ENCODE measurements at places on chromosomes 13 and 19.

GRCh38 chr13:96809366-96810096 is 184.7 kb downstream of the OXGR1 start:
- DNase-seq = no peak

DNA sequence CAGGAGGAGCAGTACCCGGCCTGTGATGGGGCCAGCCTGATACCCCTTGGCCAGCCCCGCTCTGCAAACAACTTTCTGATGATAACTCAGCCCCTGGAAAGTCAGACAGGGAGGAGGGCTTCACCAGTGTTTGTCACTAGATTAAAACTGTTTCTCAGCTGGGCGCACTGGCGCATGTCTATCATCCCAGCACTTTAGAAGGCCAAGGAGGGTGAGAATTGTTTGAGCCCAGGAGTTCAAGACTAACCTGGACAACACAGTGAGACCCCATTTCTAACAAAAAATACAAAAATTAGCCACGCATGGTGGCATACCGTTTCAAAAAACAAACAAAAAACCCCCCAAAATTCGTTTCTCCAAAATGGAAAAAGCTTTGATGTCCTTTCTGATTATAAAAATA is 5.5 kb upstream of the CERS1 start:
- no peak for DNase-seq

GRCh38 chr13:31731921-31732320 is 7.4 kb upstream of the RXFP2 start:
- DNase-seq = no peak

GRCh38 chr13:113968463-113969310 is 5.2 kb downstream of the C13orf46 start:
- no peak for DNase-seq

DNA sequence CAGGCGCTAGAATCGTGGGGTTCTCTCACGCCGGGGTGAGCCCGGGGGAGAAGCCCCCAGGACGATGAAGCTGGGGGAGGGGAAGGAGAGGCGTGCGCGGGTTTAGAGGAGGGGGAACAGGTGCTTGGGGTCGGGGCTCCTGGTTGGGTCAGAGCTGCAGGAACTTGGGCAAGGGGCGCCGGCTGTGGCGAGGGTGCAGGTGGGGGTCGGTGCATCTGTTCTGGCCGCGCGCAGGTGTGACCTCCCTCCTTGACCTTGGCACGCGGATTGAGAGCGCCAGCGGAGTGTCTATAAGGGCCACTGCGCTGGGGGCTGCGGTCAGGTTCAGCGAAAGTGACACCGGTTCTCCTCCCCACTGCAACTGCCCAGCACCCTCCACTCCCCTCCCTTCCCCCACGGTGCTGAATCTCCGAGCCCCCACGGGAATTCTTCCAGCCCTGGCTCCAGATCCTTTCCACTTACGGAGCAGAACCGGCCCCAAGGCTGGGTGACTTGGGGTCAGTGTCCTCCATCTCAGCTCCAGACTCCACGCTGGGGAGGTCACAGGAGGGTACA is 618 bp downstream of the TMEM38A start:
- no peak for DNase-seq

DNA sequence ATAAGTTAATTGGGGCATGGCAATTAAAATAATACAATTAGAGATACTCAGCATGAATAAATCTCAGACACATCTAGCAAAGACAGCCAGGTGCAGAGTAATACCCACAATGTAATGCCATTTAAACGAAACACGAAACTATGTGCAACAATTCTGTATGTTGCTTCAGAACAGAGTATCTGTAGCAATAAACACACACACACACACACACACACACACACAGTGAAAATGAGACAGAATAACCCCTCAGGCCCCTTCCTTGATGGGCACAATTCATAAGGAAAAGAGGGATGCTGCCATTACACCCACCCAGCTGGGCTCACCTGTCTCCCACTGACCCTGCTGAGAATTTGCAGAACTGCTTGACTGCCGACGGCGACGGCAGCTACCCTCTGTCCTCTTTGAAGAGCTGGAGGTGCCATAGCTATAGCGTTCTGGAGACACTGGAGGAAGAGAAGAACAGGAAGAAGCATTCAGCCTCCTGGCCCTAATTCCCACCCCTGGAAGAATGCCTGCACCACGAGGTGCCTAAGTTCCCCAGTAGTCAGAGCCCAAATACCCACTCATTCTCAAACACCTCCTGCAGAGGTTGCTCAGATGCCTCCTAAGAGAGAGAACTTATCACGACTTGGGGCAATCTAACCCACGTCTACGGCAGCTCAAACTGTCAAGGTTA is 2.5 kb downstream of the DEDD2 start:
- no peak for DNase-seq

DNA sequence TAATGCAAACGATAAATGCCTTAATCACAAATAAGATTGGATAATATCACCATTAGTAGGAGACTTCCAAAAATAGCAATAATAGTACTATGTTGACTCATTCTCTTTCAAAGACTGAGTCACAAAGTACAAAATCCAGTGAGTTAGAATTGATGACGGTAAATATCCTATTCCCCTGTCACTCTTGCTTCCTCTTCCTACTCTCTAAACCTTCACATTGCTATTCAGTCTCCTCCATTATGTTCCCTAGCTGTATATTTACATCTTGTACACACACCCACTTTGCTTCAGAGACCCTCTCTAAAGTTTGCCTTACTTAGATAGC is 26.3 kb upstream of the INTS6 start:
- no peak for DNase-seq

DNA sequence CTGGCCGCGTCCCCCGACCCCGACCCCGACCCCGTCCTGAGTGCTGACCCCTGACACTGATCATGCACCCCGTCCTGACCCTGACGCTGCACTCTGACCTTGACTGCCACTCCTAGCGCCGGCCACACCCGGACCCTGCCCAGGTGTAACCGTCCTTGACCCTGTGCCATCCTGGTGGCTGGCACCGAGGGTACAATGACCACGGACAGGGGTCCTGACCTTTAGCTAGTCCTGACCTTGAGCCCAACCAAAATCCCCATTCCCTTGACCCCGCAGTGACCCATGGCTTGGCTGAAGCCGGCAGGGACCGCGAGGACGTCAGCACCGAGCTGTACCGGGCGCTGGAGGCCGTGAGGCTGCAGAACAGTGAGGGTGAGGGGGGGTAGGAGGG is 25.9 kb downstream of the CLEC4M start:
- no peak for DNase-seq

DNA sequence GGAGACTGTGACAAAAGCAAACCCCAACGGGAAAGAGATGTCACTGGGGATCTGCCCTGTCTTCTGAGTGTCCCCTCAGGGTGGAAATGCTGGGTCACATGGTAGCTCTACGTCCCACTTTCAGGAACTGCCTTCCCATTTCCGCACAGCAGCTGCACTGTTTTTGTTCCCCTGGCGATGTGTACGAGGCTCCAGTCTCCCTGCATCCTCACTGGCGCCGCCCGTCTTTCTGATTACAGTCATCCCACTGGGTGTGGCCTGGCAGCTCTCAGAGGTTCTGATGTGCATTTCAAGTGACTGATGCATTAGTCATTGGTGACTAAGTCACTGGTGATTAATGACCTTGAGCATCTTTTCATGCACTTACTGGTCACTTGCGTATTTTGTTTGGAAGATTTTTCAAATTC is 21.2 kb downstream of the PCID2 start:
- DNase-seq = peak; percentile 89

DNA sequence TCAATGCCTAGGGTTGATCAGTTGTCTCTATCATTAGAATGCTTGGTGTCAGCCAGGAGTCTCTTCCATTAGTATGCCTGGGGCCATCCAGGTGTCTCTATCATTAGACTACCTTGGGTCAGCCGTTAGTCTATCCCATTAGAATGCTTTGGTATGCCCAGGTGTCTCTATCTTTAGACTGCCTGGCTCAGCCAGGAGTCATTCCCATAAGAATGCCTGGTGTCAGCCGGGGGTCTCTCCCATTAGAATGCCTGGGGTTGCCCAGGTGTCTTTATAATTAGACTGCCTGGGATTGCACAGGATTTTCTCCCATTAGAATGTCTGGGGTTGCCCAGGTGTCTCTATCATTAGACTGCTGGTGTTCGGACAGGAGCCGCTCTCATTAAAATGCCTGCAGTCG is 1442.9 kb downstream of the UQCRFS1 start:
- no peak for DNase-seq

GRCh38 chr19:2246801-2247361 is 2.2 kb upstream of the AMH start:
- no peak for DNase-seq

DNA sequence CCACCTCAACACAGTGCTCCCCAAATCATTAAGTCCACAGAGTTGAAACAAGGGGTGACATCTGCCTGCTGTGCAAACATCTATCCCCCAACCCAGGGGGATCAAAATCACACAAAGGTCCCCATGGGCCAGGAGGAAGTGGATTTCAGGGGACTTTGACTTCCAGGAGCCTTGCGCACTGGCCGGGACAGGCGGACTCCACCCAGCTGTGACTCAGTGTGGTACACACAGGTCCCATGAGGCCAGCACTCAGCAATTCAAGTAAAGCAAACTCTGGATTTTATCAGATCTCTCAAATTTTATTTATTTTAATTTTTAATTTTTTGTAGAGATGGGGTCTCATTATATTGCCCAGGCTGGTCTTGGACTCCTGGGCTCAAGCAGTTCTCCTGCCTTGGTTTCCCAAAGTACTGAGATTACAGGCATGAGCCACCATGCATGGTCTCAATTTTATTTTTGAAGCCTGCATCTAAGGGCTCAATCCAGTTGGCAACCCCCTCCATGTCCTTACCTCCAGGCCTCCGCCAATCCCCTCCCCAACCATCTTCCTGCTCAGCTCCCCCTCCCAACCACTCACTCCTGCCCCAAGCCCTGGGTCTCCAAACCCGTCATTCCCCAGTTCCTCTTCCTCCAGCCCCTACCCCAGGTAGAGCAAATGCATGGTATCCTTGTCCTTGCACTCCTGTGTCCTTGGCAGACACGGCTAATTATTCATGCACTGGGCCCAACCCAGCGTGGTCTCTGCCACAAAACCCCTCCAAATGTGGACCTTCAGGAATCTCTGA is 18.2 kb downstream of the ARHGAP33 start:
- DNase-seq = no peak

GRCh38 chr13:20848944-20849343 is 53.6 kb downstream of the XPO4 start:
- DNase-seq = no peak

DNA sequence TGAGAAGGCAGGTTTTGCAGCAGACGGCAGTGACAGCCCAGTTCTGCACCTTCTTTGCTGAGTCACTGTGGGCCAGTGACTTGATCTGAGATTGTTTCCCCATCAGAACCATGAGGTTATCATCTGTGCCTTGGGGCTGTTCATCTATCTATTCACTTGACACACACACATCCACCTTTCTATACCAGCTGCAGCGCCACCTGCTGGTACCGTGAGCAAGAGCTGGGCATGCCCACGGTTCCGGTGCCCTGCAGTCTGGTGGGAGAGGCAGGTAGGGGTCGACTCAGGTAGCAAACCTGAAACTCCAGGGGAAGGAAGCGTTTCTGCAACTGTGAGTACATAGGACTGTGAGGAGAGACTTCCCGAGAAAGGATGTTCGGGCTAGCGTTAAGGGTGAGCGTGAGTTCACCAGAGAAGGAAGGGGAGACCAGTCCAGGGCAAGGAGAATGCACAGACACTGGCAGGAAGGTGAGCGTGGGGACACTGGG is 7.5 kb upstream of the LIN7B start:
- DNase-seq = peak; percentile 71

- no peak for DNase-seq
Measured at GRCh38 chr13:105838231-105838630, 697.2 kb downstream of the EFNB2 start.

GRCh38 chr13:77535448-77535847 is at the start of gene SCEL:
TSS of gene SCEL (plus strand) at chr13:77535706. CDS start at chr13:77555876, 20,170 bp downstream.
- no peak for DNase-seq

GRCh38 chr19:48469289-48469881 is at the start of gene CYTH2:
TSS of gene CYTH2 (plus strand) at chr19:48469369. CDS start at chr19:48469508, 139 bp downstream.
- DNase-seq = peak; percentile 62

DNA sequence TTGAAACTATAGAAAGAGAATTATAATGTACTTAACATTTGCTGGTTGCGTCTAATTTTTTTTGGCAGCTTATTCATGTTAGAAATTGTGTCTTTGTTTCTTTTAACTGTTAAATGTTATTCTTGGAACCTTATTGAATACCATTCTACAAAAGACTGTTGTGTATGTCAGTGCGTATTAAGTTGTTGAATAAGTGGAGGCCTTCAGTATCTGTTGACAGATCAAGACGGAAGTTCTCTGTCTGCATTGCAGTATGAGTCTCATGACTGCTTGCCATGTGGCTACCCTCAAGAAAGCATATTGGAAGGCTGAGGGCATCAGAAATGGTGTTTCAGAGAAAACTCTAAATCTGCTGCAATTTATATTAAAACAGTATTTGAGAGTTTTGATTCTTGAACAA is 8.5 kb downstream of the UBA2 start:
- no peak for DNase-seq

DNA sequence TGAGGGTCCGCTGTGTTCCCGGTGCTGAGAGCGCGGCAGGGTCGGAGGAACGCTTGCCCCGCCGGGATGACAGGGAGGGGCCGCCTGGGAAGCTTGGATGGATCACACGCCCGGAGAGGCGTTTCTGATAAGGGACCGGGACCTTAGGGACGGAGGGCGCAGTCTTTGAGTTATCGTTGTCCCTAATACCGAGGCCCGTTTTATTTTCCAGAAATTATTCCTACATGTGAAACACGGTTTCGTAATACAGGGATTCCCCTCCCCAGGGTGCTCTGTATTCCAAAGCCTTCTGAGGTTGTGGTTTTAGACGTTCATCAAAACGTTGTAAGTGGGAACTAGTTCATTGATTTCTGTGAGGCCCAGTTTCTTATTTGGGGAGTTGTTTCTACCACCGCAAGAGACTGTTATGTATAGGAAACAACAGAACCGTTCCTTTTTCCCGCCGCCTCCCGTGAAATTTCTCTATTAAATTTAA is 752 bp downstream of the PDCD5 start:
- no peak for DNase-seq

DNA sequence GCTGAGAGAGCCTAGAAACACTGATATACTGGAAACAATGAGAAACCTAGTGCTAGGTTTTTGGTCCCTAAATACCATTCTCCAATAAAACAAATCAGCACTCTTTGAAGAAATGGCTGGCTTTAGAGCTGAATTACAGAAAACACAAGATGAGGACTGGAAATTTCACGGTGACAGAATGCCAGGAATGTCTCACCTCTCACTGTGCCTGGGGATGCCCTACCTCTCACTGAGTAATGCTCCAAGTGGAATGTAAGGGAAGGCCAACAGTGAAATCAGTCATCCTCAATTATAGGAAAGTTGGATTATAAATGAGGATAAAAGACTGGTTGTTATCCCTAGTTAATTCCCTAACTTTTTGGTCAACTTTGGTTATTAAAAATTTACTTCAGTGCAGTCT is 259.0 kb downstream of the NALCN start:
- DNase-seq = no peak

GRCh38 chr13:97386801-97387484 is 47.0 kb upstream of the RAP2A start:
- no peak for DNase-seq

Data from hematopoietic multipotent progenitor cell treated with erythropoietin and hydrocortisone succinate and interleukin-3 and kit ligand, for 15 days (in vitro differentiated cells).